ENCODE measurements at places on chromosomes 12 and 14.

DNA sequence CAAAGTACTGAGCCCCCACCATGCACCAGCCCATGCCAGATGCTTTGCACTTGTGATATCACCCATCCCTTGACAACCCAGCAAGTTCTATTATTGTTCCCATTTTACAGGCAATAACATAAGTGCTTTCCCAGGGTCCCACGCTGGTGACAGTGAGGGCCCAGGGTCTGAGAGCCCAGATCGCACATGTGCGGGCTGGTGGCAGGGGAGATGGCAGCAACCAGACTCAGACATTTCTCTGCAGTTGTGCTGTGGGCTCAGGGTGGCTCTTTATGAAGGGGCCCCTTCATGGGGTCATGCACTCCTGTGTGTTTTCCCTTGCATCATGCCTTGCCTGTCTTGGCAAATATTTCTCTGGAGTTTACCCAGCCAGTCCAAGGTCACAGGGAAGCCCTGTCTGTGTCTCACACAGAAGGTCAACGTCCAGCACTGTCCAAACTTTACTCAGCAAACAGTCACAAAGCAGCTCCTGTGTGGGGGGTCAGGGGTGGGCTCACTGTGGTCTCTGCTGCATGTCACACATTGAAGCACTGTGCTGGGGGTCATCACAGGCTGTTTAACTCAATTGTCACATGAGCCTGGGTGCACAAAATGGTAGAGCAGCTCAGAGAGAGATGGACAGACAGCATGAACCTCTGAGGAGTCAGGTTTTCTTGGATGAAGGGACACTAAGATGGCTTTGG, 12.7 kb downstream of the SERPINA5 start:
- no peak for DNase-seq

GRCh38 chr14:66000766-66001165, 485.4 kb upstream of the CCDC196 start:
- DNase-seq = no peak

- DNase-seq = no peak
These were observed 28.8 kb downstream of the CCNK start for GRCh38 chr14:99509871-99510555.

DNA sequence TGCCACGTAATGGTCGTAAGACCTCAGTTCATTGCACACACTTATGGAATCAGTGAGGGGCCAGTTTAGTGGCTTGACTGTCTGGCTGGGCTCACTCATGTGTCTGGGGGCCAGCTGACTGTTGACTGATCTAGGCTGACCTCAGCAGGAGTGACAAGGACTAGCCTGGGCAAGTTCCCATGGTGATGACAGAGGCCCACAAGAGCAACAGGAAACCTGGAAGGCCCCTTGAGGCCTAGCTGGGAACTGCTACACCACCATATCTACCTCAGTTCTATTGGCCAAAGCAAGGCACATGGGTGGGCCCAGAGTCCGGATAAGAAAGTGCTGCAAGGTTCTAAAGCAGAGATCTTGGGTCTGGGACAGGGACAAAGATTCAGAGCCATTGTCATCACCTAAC, 21.3 kb upstream of the RFLNA start:
- no peak for DNase-seq

DNA sequence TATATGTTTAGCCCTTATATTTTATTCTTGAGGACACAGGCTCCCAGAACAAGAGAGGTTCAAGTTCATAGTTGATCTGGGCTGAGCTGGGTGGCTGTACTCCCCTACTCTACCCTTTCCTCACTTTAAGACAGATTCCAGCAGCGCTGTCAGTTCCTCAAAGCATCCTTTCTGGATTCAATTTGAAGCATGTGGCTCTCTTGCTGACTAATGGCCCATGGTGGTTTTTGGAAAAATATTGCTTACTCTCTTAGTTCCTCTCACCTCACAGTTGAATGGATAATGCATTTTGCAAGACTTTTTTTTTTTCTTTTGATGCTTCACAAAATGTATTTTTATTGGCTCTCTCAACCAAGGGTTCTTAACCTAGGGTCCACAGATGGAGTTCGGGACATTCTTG, 4.1 kb downstream of the PELI2 start:
- DNase-seq = no peak

- DNase-seq = no peak
These were observed 388.3 kb upstream of the GARIN6 start for GRCh38 chr12:99259040-99259934.

GRCh38 chr12:89208661-89209096, 143.6 kb downstream of the DUSP6 start:
- no peak for DNase-seq

Data from left renal pelvis (tissue), 4 donors.